Hepatic stellate cell (primary cell): ENCODE measurements at places on chromosomes 1 and 21.

- DNase-seq = no peak
Observed at GRCh38 chr1:109396871-109397580, 692 bp downstream of the SORT1 start.

- DNase-seq = no peak
Observed at GRCh38 chr1:228011721-228012311, 5.0 kb downstream of the WNT3A start.

- DNase-seq = no peak
Observed at GRCh38 chr1:241551759-241552638, 19.8 kb downstream of the KMO start.

DNA sequence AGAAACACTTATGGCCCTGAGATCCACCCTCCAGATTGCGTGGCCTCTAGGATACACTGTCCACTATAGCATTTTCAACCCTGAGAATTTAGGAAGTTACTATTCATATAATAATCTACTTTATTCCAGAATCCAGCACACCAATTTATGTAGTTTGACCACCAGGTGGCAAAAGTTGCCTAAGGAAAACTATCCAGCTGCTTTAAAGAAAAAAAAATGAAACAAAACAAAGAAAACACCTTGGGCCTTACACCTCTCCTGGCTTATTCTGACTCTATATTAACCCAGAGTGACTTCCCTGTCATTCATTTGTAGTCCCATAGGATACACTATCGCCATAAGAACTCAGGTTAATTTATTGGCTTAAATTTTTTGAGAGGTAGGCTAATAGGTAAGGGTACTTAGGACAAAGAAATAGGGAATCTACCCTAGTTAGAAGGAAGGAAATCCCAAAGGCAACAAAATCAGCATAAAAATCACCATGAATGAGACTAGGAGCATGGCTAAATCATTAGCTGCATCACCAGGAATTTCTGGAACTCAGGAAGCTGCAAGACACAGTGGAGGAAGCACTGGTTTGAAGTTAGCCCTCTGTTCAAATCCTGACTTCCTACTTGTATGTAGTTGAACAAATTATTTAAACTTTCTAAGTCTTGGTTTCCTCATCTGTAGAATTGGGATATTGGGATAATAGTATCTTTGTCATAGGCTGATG lies 107.5 kb downstream of the SPAG17 start:
- no peak for DNase-seq

DNA sequence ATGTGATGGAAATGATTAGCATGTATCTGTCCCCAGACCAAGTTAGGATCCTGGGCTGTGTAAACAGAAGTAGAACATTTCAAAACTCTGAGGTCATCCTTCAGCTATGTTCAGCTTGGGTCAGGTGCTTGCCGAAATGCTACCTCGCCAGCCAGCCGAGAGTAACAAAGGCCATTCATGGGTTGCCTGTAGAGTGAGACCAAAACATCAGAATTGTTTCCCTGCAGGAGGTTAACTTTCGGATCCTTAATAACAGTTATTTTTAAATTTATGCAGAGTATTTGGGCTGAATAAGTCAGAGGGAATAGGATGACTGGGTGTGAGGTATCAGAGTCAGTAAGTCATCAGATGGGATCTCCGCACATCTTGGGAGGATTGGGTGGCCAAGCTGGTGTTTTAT lies 35.6 kb downstream of the SMYD2 start:
- DNase-seq = no peak

DNA sequence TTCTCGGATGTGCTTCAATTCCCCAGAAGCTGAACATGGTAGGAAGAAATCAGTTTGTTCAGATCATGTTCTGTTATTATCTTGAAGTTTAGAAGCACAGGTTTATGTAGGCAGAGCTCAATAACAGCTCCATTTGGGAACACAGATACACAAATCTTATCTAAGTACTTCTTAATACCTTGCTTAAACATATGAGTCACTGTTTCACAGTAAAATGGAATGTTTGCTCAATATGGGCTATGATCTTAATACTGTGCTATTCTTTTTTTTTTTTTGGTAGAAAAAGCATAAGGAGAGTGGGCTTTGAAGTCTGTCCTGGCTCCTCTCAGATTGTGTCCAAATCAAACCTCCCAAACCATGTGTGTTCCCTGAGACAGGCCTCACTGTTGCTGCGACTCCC lies 13.4 kb downstream of the PROK1 start:
- no peak for DNase-seq

DNA sequence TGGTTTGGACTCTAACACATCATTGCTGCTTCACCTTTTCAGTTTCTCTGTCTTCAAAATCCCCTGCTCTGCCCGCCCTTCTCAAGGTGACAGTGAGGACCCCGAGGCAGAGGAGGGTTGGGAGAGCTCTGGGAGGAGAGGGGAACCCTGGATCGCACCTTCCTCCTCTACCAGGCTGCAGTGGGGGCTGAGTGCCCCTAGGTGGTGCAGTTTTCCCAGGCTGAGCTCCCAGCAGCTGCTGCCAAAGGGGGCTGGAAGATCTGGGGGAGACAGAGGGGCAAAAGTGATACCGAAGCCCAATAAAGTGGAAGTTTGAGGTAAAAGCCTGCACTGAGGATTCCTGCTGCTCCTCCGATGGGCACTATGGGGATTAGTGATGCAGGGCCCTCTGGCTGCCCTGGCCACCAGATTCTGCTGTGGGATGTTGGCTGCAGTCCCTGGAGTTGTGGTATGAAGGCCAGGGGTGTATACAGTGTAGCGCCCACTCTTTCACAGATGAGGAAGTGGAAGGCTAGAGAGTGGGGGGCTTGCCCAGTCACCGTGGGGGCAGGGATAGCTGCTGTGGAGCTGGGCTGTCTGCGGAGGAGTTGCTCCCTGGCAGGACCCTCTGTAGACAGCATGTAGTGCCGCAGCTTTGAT lies 40.7 kb upstream of the SCMH1 start:
- DNase-seq = peak; percentile 63

DNA sequence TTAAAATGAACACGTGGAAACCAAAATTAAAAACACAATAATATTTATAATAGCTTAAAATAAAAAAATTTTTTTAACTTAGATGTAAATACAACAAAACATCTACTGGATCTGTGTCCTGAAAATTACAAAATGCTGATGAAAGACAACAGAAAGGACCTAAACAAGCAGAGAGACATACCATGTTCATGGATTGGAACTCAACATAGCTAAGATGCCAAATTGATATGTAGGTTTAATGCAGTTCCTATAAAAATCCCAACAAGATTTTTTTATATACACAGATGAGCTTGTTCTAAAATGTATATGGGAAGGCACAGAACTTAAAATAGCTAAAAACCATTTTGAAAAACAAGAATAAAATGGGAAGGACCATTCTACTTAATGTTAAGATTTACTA lies 81.4 kb downstream of the TRIM11 start:
- DNase-seq = no peak

- peak; percentile 90 for DNase-seq
Observed at GRCh38 chr1:161153682-161154337, at the start of gene UFC1. Gene UFC1, plus strand, starts transcription at chr1:161153978. Its CDS starts 20 bp downstream, at chr1:161153998.

DNA sequence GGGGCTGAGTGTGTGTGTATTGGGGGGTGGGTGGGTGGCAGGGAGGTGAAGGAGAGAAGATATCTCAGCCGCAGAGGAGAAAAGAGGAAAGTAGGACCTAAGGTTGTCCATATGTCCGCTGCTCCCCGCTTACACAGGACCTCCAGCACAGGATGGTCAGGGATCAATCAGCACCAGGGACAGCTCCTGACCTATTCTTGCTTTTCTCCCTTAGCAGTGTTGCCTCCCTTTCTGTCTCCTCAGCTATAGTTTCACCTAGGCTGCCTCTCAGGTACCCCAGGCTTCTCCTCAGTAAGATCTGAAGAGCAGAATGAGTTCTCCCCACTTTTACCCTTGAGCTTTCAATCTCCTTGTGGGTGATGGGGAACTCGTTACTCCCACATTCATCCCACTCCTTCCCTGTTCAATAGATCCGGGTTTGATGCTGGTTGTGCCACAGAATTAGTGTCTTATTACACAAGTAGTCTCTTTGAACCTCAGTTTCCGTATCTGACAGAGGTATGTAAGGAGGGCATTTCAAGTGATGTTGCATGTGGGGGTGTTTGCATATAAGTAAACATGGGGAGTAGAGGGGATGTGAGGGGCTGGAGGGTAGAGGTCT lies 1.4 kb upstream of the DPH2 start:
- peak; percentile 39 for DNase-seq

DNA sequence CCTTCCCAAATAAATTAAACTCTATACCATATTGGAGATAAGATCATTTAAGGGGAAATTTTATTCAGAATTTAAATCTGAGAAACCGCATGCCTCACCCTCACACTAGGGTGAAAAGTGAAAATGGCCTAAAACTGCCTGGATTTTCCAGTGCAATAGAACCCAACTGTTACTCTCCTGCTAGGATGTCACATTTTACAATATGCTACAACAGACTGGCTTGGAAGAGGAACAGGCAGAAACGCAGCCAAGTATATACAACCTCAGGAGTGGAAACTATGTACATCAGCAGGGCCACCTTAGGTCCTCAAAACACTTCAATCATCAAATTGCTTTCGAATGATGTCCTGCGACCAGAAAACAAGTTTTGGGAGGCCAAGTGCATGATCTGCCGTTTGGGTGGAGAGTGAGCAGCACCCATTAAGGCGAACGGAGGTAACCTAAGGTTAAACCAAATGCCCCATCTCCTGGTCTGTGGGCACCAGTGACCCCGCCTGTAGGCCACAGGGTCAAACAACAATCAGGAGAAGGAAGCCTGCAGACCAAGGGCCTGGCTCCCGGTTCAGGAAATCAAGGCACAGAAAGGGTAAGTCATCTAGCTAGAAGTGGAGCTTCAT lies 4.9 kb downstream of the RCAN1 start:
- DNase-seq = no peak

DNA sequence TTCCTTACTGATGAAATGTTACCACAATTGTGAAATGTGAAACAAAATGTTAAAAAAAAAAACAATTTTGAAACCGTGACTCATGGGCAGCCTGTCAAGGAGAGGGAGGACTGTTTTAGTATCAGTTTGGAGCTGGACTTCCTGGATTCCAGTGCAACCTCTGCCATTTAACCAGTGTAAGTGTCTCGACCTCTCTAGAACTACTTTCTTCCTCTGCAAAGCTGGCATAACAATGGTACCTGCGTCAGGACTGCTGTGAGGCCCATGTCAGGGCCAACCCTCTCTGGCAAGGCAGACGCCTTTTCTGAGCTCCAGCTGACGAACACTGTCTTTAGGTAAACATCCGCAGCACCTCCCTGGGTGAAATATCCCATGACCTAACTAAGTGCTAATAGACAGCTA lies 20.9 kb downstream of the URB1 start:
- peak; percentile 73 for DNase-seq

- no peak for DNase-seq
Observed at GRCh38 chr1:111585447-111586086, 34.0 kb upstream of the RAP1A start.

DNA sequence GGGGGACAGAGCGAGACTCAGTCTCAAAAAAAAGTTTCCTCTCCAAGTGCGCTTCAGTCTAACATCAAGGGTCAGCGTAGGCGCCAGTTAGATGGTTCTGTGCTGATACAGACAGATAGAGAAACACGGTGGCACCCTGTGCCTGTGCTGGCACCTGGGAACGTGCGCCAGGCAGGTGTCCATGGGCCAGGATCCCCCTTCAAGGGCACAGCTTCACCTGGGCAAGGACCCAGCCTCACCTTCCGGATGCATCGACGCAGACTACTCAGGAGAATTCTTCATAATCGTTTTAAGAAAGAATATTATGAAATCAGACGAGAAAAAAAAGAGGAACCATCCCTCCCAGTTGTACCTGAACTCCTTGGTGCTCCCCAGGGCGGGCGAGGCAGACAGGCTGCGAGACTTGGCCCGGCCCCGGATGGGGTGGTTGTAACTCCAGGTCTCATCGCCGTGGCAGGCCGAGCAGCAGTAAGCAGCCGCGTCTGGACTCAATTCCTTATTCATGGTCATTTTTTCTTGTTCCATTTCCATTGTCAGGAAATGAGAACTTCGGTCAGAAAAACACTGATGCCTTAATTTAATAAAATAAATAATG lies 13.3 kb downstream of the NADK start:
- no peak for DNase-seq

GRCh38 chr1:70319750-70320149 lies 34.8 kb downstream of the ANKRD13C start:
- peak; percentile 49 for DNase-seq
